IMR-90 (cell line): ENCODE measurements at places on chromosomes 13 and 19. TPM values are rescaled to one million over a fixed set of nuclear protein-coding genes. Genes with fewer than 3 reads are reported as not detected.

- peak; percentile 14 for DNase-seq
Measured at GRCh38 chr13:102769679-102770078, 3.9 kb downstream of the TEX30 start.

DNA sequence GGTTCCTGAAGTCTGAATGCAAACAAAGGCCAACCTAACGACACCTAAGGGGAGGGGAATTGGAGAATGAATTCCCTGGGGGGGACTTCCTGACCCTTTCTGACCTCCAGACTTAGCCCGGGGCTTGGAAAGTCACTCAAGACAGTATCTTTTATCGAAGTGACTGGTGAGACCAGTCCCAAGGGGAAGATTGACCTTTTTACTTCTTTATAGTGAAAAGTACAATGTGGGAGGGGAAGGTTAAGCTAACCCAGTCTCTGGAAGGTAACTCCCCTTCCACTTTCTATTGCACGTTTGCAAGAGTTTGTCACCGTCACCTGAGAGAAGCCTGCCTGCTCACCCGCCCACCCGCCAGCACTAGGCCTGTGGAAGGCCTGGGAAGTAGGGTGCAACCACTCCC is 111.9 kb downstream of the EFNB2 start:
- no peak for DNase-seq

DNA sequence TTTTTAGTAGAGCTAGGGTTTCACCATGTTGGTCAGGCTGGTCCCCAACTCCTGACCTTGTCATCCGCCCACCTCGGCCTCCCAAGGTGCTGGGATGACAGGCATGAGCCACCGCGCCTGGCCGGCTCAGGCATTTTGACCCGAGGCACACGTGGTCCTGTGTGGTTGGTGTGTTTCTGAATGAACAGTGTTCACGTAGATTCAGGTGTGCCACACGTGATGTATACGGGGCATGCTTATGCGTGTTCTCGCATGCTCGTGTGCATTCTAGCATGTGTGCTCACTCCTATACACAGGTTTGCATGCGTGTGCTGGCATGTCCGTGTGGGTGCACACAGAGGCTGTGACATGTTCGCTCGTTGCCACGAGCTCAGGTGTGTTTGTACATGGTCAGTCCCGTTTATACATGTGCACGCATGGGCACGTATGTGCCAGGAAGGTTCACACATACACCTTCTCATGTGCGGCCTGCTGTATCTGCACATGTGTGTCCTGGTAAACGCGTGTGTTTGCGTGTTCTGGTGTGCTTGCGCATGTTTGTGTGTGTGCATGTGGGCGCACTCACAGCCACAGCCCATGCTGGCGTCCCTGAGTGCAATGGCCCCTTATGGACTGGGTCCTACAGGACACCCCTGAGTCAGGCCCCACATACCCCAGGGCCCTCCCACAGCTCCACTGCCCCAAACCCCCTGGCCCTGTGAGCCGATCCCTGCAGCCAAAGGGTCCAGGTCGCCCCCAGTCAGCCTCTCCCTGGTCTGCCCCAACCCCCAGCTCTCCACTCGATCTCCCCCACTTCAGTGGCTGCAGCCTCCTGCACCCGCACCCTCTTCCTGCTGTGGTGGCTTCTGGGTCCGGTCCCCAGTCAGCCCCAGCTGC is 20.6 kb upstream of the TCF3 start:
- no peak for DNase-seq

CRB3 gene
- total RNA-seq = not detected in 2 replicates

SLITRK5 gene
- total RNA-seq = under 0.01 TPM in 2 replicates

FAM216B gene
- total RNA-seq = not detected in 2 replicates

ZNF414 gene
- 1.1 and 3.2 TPM in 2 replicates for total RNA-seq
